Stimulated activated CD8-positive, alpha-beta memory T cell treated with anti-CD3 and anti-CD28 coated beads, Interleukin-4, amount 100 ng/mL, for 1 hour (primary cell): ENCODE measurements at places on chromosomes 13 and 19.

GRCh38 chr19:41263042-41263849, 926 bp upstream of the HNRNPUL1 start:
- DNase-seq: peak; percentile 28

DNA sequence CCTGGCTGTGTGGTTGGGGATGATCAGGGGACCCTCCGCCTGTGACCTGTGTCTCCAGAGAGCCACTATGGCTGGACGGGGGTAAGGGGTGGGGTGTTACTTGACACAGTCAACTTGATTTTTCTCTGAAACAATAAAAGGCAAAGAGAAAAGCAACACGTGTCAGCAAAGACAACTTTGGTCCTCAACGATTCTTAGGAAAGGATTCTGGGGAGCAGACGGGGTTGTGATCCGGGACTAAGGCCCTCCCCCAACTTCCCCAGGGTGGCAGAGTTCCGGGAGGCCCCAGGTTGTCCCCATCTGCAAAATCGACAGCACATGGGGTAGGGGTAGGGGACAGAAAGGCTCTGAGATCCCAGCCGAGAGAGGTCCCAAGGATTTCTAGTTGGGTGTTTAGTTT, 46.2 kb downstream of the COLGALT1 start:
- DNase-seq: no peak

DNA sequence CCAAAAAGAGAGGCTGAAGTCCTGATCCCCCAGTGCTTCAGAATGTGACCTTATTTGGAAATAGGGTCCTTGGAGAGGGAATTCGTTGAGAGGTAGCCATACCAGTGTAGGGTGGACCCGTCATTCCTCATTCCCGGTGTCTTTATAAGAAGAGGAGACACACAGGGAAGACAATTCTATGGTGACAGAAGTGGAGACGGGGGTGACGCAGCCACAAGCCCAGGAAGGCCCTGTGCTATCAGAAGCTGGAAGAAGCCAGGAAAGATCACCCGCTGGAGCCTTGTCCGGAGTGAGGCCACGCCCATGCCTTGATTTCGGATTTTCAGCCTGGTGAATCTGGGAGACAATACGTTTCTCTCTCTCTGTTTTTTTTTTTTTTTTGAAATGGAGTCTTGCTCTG, 2.6 kb upstream of the MYPOP start:
- no peak for DNase-seq

DNA sequence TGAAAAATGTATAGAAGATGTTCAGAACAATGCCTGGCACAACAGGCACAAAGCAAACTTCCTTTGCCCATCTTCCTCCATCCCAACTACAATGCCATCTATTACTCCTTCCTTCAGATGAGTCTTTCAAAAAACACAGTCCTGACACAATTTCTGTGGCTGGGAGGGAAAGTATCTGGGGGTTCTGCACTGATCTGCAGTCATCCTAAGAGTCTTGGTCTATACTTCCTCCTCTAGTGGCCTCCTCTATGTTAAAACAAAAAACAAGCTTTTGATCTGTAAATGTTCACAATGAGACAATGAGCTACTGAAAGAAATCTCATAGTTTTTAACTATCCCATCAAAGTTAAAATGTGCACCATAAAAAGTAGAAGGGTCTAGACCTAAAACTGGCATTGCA, 44.8 kb downstream of the USP12 start:
- no peak for DNase-seq

DNA sequence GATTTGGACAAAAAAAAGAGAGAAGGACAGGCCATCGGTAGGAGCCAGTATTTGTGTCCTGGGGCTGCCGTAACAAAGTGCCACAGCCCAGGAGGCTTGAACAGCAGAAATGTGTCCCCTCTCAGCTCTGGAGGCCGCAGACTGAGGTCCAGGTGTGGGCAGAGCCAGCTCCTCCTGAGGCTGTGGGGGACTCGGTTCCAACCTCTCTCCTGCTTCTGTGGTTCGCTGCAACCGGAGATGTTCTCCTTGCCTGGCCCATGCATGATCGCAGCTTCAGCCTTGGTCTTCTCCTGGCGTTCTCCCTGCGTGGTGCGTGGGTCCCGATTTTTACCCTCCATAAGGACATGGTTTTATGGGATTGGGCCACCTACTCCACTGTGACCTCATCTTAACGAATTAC, 85.9 kb upstream of the SOX1 start:
- DNase-seq: no peak

DNA sequence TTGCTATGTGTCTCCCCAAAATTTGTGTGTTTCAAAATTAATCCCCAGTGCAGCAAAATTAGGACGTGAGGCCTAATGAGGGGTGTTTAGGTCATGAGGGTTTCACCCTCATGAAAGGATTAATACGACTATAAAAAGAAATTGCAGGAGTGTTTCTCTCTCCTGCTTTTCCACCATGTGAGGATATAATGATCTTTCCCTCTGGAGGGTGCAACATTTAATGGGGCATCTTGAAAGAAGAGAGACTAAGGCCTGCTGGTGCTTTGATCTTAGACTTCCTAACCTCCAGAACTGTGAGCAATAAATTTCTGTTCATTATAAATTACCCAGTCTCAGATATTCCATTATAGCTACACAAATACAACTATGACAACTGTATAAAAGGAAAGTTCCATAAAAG, 183.2 kb downstream of the MYO16 start:
- no peak for DNase-seq

DNA sequence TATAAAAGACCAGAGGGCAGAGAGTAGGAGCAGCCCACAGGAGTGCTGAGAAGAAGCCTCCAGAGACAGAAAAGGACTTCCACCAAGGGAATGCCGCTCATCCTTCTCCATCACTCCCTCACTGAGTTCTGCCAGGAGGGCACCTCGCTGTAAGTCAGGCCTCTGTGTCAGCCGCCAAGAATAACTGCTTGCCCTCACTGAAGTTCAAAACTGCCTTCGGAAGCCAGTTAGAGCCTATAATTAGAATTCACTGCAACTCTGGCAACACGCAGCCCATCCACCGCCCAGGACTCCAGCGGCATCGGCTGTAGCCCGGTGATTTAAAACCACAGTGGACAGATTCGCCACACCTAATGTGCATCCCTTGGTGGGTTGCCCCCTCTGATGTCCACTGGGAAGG, 281.8 kb upstream of the ZNF507 start:
- DNase-seq: no peak

DNA sequence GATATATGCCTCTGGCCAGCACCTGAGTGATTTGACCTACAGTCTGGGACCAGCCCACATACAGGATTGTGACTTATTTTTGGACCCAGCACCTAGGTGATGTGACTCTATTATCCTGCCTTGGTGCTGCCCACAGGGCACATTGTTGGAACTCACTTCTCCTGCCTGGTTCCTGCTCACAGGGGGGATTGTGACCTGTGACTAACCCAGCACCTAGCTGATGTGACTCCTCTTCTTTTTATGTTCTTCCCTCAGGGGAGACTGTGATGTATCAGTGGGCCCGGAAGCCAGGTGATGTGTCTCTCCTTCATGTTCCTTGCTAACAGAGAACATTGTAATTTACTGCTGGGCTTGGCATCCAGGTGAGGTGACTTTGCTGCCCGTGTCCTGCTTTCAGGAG, 63.0 kb upstream of the ZNF724 start:
- no peak for DNase-seq

DNA sequence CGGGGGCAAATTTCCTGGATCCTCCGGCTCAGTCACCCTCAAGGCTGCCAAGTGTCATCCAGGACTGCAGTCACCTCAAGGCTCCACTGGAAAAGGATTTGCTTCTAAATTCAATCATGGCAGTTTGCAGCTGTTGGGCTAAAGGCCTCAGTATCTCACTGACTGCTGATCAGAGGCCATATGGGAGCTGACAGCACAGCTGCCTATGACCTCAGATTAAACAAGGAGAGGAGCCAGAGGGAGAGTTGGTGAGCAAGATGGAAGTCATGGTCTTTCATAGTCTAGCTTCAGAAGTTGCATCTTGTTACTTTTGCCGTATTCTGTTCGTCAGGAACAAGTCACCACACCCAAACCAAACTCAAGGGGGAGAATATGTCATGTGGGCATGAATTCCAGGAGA, 849.7 kb downstream of the UQCRFS1 start:
- no peak for DNase-seq

DNA sequence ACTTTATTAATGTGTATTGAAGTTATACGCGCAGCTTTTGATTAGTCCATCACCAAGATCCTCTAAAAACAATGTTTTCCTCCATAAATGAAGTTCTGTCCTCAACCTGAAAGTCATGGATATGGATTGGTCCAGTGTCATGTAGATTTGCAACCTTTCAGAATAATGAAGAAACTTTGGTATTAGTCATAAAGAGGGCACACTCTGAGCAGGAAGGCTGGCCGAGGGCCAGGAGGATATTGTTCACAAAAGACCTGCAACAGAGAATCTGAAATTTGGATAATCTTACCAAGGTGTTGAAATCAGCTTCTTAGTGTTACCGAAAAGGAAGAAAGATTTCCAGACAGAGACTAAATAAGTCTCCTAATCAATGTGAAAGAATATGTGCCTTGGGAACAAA, 20.7 kb downstream of the CLDN10 start:
- no peak for DNase-seq

GRCh38 chr13:97896446-97896845, 57.0 kb upstream of the IPO5 start:
- no peak for DNase-seq

DNA sequence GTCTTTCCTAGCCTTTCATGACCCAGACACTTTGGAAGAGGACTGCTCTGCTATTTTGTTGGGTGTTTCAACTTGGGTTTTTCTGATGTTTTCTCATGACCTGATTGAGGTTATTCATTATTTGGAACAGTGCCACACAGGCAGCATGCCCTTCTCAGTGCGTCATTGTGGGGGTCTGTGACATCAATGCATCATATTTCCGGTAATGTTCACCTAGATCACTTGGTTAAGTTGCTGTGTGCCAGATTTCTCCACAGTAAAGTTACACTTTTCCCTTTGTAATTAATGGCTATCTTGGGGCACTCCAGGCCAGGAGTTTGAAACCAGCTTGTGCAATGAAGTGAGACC, 124.4 kb downstream of the SIPA1L3 start:
- DNase-seq: no peak

- no peak for DNase-seq
Observed at GRCh38 chr19:51702825-51703574, 9.9 kb downstream of the SPACA6 start.

DNA sequence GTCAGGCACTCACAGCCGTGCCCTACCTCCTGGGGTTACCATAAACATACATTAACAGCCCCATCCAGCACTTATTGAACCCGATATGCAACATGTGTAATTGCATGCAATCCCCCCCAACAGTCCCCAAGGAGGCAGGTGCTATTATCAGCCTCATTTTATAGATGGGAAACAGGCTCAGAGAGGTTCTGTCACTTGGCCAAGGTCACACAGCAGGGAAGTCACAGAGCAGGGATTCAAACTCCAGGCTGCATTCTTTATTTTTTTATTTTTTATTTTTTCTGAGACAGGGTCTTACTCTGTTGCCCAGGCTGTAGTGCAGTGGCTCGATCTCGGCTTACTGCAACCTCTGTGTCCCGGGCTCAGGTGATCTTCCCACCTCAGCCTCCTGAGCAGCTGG, 38.4 kb upstream of the TNFAIP8L1 start:
- DNase-seq: no peak

- DNase-seq: no peak
Observed at GRCh38 chr13:30145709-30146367, 161.5 kb downstream of the KATNAL1 start.

DNA sequence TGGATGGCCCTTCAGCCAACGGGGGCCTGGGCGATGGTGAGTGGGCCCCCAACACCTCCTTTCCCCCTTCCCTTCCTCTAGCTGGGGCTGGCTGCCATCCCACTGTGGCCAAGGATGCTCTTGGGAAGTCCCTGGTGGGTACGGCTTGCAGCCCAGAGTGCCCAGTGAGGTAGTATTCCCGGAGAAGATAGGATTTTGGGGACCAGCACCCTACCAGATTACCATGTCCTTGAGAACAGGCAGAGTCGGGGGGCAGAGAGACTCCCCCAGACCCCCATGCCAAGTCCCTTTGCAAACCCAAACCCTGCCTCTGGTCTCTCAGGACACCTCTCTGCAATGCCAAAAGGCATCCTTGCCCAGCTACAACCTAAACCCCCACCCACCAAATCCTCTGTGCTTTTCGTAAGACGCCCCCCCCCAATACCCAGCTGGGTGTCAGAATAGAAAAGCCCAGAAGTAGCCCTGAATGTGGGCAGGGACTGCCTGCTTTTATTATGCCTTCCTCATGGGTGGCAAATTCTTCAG, 1.7 kb downstream of the HIF3A start:
- no peak for DNase-seq

DNA sequence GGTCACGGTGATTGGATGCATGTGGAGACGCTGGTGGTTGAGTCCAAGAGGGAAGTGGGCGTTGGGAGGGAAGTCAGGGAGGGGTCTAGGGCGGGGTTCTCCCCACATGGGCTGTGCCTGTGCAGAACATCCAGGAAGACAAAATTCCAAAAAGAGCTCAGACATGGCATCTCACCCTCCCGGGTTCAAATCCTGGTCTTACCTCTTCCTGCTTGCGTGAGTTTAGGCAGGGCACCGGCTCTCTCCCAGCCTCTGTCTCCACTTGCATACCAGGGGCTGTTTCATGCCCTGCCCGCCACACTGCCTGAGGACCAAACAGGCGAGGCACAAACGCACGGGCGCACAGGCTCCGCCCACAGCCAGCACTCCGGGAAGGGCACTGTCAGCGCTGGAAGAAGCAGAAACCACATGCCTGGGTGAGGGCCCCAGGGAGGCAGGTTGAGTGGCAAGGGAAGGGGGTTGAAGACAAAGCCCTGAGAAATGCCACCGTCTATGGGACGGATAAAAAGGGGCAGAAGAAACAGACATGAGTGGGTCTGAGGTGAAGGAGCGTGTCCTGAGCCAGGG, 123.6 kb upstream of the SOX1 start:
- DNase-seq: no peak

DNA sequence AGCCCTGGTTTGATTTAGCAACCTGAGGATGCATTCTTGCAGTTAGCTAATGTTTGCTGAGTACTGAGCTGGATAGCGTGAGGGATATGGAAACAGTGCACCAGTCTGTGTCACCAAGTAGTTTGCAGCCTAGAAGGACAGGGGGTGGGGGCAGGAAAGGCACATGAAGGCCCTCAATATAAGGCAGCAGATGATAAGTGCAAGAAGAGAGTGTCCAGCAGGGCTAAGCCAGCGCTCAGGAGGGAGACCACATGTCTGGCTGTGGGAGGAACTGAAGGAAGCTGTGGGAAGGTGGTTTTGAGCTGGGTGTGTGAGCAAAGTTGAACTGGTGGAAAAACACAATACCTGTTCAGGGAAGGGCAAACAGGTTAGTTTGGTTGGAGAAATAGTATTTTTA, 1.7 kb downstream of the CXCL17 start:
- DNase-seq: no peak

GRCh38 chr13:100338275-100338674, 249.4 kb downstream of the PCCA start:
- no peak for DNase-seq

DNA sequence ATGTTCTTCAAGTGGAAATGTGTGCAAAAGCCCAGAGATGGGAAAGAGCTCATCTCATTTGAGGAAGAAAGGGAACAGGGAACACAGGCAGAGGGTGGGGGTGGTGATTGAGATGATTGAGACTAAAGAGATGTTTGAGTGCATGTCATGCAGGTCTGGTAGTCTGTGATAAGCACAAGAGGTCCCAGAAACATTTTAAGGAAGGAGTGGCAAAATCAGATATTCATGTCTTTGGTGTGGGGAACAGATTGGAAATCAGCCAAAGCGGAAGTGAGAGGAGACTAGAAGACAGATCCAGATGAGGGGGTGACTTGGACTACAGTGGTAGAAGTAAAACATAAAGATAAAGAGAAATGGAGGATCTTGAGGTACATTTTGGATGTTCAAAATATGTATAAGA, 39.4 kb upstream of the DACH1 start:
- DNase-seq: no peak
